ENCODE measurements at places on chromosomes 3 and 15. TPM values are rescaled to one million over a fixed set of nuclear protein-coding genes. Genes with fewer than 3 reads are reported as not detected.

The FHIT gene
- 4.2 TPM for total RNA-seq

The CCR8 gene
- not detected for total RNA-seq

The GOLGA6D gene
- under 0.01 TPM for total RNA-seq

The NDUFB4 gene
- total RNA-seq = 52.7 TPM

The PLSCR2 gene
- total RNA-seq = not detected
